Thoracic aorta endothelial cell (primary cell): ENCODE measurements at places on chromosomes 12 and 14. TPM values are rescaled to one million over a fixed set of nuclear protein-coding genes. Genes with fewer than 3 reads are reported as not detected.

KRT74 gene
- total RNA-seq: not detected in 2 replicates

RD3L gene
- total RNA-seq: not detected in 2 replicates

DYNLL1 gene
- 320 TPM in 2 replicates for total RNA-seq

NAA30 gene
- total RNA-seq: 46.6 and 55.7 TPM in 2 replicates
